Posterior cingulate gyrus (tissue), 11 donors: ENCODE measurements at places on chromosomes 2 and 18.

- no peak for DNase-seq
Measured at GRCh38 chr2:233426619-233427342, 72.5 kb downstream of the DGKD start.

- peak; percentile 85 for DNase-seq
Measured at GRCh38 chr2:197090742-197091367, 164.3 kb upstream of the PGAP1 start.

DNA sequence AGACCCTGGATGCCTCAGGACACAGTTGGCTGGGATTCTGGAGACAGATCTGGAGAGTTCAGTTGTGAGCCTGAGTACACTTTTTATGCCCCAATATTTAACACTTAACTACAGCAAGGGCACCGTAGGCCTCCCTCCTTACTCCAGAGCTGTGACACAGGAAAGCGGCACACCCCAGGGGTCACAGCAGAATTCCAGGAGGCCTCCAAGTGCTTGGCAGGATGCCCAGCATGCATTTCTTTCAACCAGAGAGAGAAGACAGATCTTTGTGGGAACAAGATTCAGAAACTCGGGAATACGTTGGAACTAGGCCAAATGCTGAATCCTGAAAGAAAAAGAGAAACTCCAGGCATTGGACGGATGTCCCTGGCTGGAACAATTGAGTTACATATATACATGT lies 199.2 kb upstream of the NT5C1B start:
- DNase-seq, result no peak

DNA sequence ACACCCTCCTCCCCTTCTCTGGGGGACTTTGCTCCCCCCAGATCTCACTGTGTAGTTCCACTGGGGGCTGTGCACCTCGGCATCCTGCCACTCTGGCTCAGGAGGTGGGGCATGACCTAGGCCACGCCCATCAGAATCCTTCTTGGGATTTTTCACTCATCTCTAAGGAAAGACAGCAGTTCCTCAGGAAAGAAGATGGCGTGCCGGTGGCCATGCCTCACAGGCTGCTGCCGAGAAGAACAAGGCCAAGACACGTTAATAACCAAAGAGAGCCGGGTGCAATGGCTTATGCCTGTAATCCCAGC lies 3.2 kb downstream of the NMUR1 start:
- DNase-seq, result no peak

- no peak for DNase-seq
Measured at GRCh38 chr2:29025711-29026110, 44.6 kb downstream of the TOGARAM2 start.
